CD4-positive, alpha-beta T cell treated with Interleukin-15 for 4 hours (primary cell): ENCODE measurements at places on chromosomes 5 and 9.

DNA sequence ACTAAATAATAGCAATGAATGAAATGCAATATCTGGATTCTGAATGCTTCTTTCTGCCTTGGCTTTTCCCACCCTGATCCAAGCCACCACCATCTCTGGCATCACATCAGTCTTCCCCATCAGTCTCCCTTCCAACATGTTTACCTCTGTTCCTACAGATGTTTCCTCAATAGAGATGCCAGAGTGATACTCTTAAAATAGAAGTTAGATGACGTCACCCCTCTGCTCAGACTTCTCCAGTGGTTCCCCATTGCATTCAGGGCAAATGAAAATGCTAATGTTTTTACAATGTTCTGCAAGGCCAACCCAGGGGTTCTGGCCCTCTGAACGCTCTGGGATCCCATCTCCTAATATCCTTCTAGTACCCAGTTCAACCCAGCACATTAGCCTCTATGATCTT is 305.8 kb downstream of the TRIM32 start:
- DNase-seq, result no peak

DNA sequence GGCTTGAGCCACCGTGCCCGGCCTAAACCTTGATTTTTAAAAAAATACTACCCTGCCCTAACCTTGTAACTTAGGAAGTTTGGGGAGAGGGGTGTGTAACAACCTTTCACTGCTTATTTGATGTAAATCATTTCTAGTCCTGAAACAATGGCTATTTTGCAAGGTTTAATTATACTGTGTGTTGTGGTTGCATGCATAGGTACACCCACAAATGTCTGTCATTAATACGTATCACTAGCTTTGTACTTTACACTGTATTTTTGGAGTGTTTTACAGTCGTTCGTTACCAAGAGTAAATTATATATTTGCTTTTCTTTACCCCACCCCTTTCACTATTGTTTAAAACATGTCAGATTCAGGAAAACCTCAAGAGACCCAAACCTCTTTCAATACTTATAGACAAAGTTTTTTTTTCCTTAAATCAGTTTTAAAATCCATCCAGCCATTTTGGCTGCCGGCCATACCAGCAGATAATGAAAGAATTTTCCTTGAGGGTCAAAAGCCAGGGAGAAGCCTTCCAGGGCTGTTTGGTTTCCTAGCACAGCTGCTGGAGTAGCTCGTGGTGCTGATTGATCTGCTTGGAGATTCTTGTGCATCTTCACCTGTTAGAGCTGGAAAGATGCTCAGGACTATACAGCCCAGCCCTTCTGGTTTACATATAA is 50.7 kb downstream of the DOCK8 start:
- DNase-seq, result no peak

- DNase-seq, result no peak
Observed at GRCh38 chr5:149166128-149166527, 24.8 kb downstream of the ABLIM3 start.

- no peak for DNase-seq
Observed at GRCh38 chr5:96569332-96569731, 92.8 kb upstream of the CAST start.

- DNase-seq, result no peak
Observed at GRCh38 chr9:118162716-118163115, 458.5 kb downstream of the TLR4 start.

DNA sequence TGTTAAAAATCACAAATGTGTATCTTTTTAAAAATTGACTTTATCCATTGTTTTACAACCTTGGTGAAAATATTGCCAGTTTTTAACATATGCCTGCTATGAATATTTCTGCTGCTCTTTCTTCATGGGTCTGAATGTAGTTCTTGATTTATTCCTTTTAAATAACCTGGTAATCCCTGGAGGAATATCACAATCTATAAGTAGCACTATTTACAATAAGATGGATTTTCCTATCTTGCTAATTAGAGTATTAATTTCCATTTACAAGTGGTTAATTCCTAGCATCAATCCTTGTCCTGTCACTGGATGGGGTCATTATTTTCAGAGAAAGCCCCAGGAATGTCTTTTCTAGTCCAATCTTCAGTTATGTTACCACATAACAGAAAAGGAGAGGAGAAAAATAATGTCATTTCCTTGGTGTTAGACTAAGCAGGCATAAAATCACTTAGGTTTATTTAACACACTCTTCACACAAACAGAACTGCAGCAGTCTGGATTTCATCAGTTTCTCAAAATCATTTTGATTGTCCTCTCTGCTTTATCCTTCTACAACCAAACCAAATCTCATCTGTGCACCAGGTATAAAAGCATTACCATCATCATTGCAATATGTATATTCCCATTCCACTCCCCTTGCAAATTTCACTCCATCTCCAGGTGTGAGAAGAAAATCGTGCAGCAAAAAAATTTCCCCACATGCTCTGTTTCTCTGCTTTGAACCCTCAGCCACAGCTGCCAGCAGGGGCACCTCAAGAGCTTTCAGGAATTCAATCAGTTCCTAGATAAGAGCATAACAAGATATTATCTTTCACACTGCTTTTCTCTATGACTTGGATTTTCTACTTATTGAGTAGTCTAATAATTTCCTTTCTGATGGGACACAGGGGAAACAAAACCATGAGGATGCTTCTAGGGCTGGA is 204.1 kb downstream of the SEC61B start:
- no peak for DNase-seq

GRCh38 chr5:56440871-56441740 is 208.0 kb upstream of the ANKRD55 start:
- DNase-seq, result no peak

GRCh38 chr9:133572821-133573361 is 36.3 kb downstream of the FAM163B start:
- DNase-seq, result no peak

DNA sequence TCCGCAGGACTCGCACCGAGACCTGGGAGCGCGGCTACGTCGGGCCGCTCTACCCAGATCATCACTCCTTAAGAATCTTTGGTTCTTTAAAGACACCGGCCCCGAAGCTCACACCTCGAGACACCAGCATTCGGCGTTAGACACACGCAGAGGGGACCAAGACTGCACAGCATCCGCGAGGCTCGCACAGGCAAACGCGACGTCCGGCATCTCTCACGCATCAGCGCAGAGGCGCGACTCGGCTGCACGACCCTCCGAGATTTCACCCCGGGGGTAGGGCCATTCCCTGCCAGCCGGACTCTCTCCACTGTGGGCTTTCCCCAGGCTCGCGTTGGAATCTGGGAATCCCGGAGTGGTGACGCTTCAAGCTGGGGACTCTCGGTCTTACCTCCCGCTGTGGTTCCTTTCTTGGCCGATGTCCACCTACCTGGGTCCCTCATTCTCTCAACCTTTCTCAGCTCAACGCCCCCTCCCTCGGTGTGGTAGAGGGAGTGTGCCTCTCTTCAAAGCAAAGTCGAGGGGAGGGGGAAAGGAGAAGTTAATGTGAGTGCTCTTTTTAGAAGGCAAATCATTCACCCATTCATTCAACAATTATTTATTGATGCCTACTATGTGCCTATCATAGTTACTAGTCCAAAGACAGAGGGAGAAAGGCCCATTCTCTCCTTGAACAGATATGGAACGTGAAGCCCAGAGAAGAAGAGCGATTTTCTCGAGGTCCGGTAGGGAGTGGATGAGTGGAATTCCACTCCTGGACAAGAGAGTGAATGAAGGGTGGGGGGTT is 1.3 kb upstream of the HAND1 start:
- no peak for DNase-seq

- no peak for DNase-seq
Observed at GRCh38 chr5:58136406-58136805, 323.5 kb downstream of the PLK2 start.

DNA sequence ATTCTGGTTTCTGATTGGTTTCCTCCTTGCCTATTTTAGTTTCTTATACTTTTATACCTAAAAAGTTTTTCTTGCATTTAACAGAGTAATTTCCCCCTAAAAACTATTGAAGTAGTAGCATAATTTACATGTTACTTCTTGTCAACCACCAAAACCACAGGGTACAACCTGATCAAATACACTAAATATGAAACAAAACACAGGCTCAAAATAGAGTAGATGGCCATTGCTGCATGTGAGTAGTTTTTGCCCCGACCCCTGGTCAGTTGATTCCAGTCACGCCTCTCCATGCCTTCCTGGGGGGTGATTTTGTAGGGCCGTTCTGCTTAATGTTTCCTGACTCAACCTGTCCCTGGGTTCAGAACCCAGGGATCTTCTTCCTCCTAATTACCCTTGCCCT is 101.8 kb downstream of the TLE4 start:
- no peak for DNase-seq

- DNase-seq, result no peak
Observed at GRCh38 chr9:135180586-135180985, 93.1 kb downstream of the OLFM1 start.

GRCh38 chr5:132466433-132467286 is 23.9 kb downstream of the IRF1 start:
- DNase-seq, result peak; percentile 76

GRCh38 chr5:154215571-154216325 is 25.2 kb downstream of the GALNT10 start:
- DNase-seq, result no peak

DNA sequence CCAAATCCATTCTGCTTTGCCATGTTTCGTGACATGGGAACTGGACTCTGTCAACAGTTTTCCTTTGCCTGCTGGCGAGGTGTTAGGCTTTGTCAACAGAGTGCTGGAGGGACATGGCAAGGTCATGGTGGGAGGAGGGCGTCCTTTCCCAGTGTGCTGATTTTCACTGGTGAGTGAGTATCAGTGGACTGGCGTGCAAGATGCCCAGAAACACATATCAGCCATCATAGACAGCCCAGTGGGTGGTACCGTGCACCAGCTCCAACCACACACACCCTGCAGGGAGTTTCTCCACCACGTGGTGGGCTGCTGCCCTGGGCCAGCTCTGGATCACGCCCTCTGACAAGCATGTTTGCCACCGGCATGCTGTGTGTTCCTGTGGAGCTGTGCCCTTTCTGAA is 50.0 kb upstream of the ABL1 start:
- DNase-seq, result no peak

- DNase-seq, result no peak
Observed at GRCh38 chr5:1193591-1193985, 7.8 kb upstream of the SLC6A19 start.
